ENCODE measurements at places on chromosomes 3 and 15.

GRCh38 chr3:187017511-187018230, 87.3 kb downstream of the ST6GAL1 start:
- DNase-seq: no peak

- DNase-seq: no peak
Measured at GRCh38 chr3:42266085-42266484, at the start of gene CCK. TSS of gene CCK (minus strand) at chr3:42266185. CDS start at chr3:42263630, 2,555 bp downstream.

GRCh38 chr15:52651868-52652267, 27.3 kb downstream of the ATOSA start:
- no peak for DNase-seq

DNA sequence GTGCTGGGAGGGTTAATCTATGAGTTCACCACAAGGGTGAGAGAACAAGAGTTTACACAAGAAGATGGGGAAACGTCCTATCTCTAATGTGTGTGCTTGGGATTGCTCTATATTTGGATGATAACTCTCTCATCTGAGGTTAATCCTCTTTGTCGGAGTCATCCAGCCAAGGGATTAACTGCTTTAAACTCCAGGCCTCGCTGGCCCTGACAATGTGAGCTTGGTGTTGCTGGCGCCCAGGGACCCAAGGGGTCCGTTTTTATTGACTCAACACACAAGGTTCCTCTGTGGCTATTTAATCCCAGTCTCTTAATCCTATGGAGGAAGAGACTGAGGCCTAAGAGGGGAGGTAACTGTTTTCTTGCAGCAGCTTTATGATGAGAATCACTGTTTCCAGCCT, 14.2 kb downstream of the SV2B start:
- DNase-seq: no peak

- DNase-seq: no peak
Measured at GRCh38 chr3:36366308-36366707, 14.0 kb upstream of the STAC start.

DNA sequence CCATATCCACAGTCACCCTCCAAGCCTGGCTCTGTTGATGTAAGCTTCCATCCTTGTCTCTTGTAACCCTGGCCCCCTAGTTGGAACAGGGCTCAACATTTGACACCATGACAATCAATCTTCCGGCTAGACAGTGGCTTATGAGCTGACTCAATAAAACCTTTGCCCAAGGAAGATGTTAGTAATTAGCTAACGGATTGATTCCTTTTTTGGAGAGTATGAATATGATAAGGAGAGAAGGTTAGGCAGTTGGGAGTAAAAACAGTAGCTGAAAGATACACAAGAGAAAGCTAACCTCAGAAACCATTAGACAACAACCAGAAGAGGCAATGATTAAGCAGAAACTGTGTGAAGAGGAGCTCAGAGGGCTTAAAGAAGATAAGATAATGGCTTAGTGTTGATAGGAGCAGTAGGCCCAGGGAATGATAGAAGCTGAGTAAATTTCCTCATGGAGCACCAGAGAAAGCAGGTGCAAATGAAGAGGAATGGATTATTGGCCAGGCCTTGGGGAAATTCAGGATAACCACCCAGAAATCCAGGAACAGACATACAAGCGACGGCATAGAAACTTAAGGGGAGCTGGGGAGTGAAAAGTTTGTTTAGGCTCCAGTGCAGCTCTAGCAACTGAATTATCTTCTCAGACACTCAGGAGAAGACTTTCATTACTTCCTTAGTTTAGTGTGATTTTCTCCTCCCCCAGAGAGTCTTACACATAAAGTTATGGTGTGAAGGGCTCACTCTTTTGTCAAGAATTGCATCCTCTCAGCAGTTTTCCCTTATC, 7.8 kb upstream of the RFX7 start:
- no peak for DNase-seq

- no peak for DNase-seq
Measured at GRCh38 chr3:59726279-59726678, 676.5 kb upstream of the CFAP20DC start.

GRCh38 chr15:45200001-45200798, 12.4 kb upstream of the SHF start:
- DNase-seq: peak; percentile 83

GRCh38 chr3:87856126-87856525, 202.7 kb downstream of the CGGBP1 start:
- no peak for DNase-seq

- DNase-seq: no peak
Measured at GRCh38 chr15:39321977-39322376, 258.9 kb upstream of the THBS1 start.

DNA sequence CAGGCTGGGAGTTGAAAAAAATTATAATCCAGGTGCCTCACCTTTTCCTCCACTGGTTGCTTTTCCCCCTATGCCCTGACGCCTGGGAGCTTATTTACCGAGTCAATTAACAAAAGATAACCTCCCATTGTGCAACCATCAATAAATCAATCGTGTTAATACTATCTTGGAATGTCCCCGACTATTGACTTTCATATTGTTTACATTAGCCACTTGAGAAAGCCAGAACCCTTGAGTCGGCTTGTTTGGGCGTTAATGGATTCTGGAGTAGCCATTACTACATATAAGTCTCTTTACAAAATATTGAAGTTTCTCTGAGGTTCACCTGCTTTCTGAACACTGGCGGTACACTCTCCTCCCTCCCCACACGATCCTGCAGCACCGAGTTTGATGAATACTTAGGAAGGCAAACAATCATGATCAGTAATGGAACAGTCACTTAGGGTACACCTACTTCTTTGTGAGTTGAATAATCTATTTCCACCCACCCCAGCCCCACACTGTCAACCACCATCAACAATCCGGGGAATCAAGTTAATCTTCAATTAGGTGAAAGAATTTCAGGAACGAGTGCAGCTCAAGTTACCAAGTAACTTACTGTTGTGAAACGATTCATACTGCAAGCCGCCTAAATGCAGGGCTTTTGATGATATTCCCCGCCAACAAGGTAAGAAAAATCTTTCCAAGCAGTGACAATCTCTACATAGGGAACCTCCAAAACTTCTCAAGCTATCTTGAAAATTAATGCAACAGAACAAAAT, 159.3 kb upstream of the NR2F2 start:
- no peak for DNase-seq

DNA sequence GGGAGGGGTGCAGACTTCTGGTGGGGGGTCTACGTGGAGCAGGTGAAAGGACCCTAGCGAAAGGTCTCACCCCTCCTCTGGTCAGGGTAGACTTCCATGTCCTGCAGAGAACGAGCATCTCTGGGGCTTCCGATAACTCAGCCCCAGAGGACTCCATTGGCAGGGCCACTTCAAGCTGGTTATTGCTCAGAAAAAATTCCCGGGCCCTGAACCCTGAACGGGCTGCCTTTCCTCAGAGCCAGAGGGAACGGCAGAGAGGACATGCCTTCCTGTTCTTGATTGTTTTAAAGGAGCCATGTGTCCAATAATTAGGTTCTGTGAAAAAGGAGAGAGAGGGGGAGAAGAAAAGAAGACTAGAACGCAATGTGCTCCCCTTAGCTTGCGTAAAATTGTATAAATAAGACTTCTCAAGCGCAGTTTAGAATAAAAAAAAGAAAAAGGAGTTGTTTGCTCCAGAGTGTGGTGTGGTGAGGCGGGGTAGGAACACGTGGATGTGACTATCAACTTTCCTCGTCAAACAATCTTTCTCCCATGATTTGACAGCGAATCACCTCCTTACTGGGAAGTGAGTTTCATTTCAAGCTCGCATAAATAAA, 193.4 kb upstream of the UBE2E1 start:
- DNase-seq: no peak

DNA sequence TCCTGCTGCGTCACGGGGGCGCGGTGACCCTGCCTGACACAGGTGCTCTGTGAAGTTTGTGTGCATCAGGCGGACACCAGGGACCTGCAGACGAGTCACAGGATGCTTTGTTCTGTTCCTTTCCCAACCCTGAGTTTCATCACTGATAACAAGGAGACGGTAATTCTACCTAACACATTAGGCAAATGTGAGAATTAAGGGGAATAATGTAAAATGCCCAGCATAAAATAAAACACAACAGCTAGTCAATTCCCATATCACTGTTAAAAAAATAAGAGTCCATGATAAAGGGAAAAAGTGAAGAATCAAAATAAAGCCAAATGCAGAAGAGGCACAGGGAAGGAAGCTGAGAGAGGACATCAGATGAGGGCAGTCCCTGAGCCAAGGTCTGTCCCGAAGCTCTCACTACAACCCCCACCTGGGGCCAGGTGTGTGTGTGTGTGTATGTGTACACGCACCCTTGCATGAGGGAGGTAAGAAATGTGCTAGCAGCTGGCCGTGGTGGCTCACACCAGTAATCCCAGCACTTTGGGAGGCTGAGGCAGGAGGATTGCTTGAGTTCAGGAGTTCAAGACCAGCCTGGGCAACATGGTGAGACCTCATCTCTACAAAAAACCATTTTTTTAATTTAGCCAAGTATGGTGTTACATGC, 27.5 kb downstream of the PLA2G4D start:
- no peak for DNase-seq

GRCh38 chr3:104750581-104750980, 616.1 kb upstream of the ALCAM start:
- DNase-seq: no peak

GRCh38 chr3:195809291-195809785, 2.4 kb downstream of the MUC4 start:
- no peak for DNase-seq

- DNase-seq: no peak
Measured at GRCh38 chr3:167507954-167508353, 34.1 kb upstream of the SERPINI2 start.

DNA sequence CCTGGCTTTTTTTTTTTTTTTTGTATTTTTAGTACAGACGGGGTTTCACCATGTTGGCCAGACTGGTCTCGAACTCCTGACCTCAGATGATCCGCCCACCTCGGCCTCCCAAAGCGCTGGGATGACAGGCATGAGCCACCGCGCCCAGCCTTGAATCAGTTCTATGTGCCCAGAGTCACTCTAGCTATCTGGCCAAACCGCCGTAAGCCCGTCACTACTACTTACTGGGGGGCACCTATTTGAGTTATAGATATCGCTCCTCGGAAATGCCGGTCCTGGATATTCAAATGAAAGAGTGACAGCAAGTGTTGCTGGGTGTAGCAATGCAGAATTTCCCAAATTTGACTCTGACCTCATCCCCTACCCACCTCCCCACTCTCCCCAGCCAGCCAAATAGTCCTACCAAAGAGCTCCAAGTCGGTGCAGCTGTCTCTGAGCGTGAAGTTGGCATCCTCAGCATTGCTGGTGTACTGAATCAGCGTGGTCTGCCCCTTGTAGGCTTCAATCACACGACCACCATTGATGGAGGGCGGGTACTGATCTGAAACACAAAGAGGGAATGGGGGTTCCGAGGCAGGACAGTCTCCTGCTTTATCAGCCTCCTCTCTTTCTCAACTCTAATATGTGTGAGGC, 38.1 kb downstream of the MUC20 start:
- DNase-seq: no peak
